ENCODE measurements at places on chromosomes 11 and 22.
A peak's percentile ranks its signal among the peaks of the same experiment; 100 is the strongest.

DNA sequence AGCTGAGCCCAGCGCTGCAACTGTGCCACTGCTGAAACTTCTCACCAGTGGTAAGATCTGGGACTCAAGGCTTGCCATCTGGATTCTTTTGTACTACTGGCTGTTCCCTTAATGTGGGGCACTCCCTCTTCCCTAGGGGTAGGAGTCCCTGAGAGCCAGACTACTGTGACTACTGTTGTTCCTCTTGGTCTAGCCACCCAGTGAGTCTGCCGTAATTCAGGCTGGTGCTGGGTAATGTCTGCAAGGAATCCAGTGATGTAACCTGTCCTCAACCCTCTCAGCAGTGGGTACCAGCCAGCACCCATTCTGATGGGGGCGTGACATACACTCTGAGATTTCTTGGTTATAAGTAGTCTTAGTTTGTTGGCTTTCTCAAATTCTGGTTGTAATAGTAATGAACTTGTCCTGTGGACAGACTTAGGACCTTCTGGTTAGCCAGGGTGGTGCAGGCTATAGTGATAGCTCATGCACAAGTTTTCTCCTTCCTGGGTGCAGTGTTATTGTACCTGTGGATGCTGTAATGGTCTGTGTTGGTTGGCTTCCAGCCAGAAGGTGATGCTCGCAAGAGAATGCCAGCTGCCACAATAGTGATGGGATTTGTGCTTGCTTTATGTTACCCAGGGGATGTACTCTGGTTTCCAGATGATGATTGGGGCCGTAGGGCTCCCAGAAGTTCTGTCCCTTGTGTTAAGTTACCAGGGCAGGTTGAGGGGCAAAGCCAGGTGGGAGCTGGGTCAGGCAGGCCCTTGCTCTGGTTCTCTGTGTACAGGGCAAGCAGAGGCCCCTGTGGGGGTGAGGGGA is 65.5 kb downstream of the ARHGAP42 start:
- no peak for DNase-seq

DNA sequence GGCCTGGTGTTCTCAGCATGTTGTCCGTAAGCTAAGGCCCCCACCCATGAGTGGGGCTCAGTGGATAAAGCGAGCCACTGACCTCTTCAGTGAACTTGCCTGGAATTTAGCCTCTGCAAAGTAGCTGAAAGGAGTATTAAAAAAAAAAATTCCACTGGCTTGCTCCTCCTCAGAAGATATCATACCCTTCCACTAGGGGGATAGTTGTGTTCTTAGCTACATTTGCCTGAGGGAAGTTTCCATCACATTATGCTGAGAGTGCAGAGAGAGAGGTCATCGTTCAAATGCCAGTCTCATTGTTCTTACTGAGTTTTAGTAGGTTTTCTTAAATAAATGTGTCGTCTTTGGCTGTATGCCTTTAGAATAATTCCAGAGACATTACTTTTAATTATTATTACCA is 879.7 kb downstream of the JRKL start:
- no peak for DNase-seq

GRCh38 chr22:20128902-20129746 is 2.5 kb upstream of the ZDHHC8 start:
- peak; percentile 46 for DNase-seq

- DNase-seq = no peak
Measured at GRCh38 chr11:91742155-91742554, 482.5 kb upstream of the FAT3 start.

DNA sequence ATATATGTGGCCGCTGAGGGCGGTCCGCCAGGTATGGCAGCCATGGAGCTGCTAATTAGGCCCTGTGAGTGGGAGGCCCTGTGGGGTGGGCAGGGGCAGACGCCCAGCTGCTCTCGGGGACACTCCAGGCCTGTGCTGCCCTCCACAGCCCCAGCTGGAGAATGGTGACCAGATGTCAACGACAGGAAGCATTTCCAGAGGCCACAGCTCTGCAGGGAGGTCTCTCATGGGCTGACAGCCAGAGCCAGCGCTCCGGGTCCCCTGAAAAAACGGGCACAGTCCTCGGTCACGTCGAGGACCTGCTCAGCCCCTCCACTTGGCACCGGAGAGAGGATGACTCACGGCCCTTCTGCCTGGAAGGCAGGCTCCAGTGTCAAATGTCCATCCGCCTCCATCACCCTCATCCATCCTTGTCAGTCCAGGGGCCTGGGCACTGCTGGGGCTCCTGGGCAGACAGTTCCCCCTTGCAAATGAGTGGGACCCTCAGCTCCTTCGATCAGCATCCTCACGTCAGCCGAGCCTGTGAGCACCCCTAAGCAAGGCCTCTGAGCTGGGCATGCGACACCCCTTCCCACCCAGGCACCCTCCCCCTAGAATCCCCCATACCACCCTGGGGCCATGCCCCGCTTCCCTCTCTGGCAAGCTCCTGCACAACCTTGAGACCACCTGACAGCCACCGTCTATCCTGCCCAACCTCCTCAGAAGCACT is 1.9 kb downstream of the BID start:
- DNase-seq = no peak

GRCh38 chr11:75592715-75593114 is 30.7 kb downstream of the SERPINH1 start:
- DNase-seq = no peak

GRCh38 chr11:123742031-123742723 is 717 bp upstream of the ZNF202 start:
- no peak for DNase-seq

DNA sequence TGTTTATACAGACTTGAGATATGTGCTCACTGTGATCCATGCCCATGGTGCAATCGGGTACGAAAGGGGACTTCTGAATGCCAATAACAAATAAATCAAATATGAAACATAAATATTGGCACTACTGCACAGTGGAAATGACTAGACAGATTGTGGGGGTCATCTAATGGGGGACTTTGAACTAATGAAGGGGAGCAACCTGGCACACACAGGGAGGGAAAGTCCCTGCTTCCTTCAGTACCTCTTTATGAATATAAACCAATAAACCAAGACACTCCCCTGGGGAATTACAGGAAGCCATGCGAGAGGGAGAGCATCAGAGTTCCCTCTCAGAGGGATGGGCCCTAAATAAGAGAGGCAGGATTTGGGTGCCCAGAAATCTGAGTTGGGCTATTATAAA is 21.1 kb downstream of the MIF start:
- no peak for DNase-seq

DNA sequence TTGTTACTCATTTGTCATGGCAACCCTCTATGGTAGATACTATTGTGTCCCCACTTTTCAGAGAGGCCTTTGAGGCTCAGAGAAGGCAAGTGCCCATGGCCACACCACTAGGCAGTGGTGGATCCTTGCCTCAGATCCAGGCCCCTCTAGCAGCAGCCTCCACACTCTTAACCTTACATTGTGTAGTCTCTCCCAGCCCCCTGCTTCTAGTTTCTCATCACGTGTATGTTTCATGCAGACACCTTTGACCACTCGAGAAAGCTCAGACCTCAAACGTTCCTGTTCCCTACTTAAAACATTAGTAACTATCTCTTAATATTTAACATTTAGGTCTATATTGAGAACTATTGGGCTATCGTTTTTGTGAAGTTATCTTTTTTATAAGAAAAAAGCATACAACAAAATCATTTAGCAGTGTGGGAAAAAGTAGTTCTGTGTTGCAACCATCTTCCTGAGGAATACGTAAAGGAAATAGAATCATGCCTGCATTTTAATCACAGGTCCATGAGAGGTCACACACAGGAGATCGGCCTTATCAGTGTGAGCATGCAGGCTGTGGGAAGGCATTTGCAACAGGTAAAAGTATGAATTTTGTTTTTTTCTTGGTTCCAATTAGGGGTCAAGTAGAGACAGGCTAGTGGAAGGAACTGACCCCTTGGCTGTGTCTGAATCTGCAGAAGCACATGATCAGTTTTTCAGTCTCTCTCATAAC is 35.1 kb downstream of the ZNF143 start:
- DNase-seq = no peak

DNA sequence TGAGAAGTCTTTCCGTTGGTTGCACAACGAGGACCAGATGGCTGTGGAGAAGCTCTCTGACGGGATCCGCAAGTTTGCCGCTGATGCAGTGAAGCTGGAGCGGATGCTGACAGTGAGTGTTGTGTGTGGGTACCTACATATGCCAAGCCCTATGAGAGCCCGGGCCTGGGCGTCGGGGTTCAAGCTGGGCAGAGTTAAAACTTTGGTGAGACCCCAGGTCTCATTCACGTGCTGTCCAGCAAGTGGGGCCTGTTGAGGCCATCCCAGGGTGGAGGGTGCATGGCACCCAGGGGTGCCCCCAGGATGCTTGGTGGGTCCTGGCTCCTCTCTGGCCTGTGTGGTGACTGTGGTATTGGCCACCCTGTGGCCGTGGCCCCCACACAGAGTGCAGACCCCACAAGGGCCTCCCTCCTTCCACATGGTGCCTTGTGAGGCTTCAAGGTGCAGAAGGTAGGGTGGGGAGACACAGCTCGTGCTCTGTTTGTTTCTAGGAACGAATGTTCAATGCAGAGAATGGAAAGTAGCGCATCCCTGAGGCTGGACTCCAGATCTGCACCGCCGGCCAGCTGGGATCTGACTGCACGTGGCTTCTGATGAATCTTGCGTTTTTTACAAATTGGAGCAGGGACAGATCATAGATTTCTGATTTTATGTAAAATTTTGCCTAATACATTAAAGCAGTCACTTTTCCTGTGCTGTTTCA is 12.8 kb downstream of the GATD1 start:
- DNase-seq = no peak

- DNase-seq = no peak
Measured at GRCh38 chr22:50719814-50720300, 18.1 kb upstream of the ACR start.

- no peak for DNase-seq
Measured at GRCh38 chr11:65014726-65015227, 817 bp downstream of the ARL2 start.

DNA sequence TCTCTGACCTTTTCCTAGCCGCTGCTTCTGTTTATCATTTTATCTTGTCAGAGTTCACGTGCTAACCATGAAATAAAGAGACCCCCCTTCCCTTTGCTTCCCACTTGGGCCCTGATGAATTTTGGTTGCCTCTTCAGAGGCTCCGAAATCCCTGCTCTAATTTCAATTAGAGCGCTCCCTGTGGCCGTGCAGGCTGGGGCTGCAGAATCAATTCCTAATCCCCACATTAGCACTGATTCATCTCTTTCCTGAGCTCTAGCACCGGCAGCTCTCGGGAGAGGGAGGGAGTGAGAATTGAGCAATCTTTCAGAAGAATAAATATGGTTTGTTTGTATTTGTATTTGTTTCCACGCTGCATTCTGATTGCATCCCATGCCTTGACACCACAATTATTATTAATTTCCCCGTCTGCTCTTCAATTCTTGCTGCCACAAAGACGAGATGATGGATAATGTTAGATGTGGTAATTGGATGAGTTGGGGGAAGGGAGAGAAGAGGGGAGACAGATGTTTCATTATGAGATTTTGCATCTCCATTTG is 76.9 kb downstream of the NTM start:
- DNase-seq = no peak

DNA sequence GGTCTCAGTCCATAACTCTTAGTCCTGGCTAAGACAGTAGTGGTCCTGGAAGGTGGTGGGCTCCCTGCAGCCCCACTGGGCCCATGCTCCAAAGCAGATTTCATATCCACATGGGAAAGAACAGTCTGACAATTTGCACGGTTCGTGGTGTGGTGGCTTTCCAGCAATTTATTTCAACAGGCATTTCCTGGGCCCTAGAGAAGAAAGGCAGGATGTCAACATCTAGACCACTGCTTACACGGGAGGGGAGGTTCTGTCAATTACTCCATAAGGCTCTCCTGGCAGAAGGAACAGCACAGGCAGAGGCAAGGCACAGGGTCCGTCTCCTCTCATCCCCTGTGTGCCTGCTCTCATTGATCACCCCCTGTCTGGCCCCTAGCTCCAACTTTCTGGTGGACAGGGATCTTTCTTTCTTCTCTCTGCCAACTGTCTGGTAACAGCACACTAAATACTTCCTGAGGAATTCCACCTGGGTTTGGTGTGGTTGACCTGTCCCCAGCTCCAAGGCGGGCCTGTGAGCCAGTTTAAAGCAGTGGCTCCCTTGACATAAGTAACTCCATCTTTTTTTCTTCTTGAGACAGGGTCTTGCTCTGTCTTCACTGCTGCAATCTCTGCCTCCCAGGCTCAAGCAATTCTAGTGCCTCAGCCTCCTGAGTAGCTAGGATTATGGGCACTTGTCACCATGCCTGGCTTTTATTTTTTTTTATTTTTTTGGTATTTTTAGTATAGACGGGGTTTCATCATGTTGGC is 5.1 kb upstream of the A4GALT start:
- no peak for DNase-seq

DNA sequence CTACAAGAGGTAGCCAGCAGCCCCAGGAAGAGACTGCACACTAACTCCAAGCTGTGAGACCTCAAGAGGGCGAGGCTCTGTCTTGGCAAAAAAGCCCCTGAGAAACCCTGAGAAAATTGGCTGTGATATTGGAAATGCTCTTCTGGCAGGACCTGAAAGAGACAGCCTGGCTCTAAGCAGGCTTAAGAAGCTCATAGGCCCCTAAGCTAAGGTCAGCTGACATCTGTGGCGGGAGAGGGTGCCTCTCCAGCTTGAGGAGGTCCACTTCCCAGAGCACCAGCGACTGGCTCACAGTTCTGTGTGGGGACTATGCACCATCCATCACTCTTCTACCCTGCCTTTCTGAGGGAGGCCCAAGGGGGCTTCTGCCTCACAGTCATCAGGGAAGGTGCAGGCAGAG is 12.4 kb downstream of the PLEKHA7 start:
- no peak for DNase-seq

GRCh38 chr11:116109228-116109627 is 605.0 kb upstream of the CADM1 start:
- DNase-seq = no peak

- DNase-seq = no peak
Measured at GRCh38 chr11:120338107-120338933, 2.1 kb downstream of the ARHGEF12 start.

DNA sequence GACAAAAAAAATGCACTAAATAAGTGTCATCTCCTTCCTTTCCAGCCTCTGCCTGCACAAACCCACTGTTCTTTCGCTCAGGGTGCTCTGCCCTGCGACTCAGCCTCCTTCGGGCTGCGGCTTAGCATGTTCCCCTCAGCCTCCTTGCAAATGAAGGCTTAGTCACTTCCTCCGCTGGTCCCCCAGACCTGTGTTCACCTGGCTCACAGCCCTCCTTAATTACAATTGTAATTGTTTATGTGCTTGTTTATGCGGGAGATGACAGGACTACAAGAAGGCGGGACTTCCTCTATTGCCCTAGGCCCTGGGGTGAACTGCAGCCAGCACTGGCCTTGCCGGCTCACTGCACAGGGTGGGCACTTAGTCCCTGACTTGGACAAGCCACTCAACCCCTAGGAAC is 303.6 kb downstream of the KIRREL3 start:
- no peak for DNase-seq

- DNase-seq = no peak
Measured at GRCh38 chr11:7901319-7901854, 29.7 kb downstream of the OR10A6 start.

Measured in activated effector memory CD4-positive, alpha-beta T cell treated with Interleukin-2 at 50 U/mL for 16 hours (primary cell).